ENCODE measurements at places on chromosomes 12 and 14.

- peak; percentile 95 for DNase-seq
These were observed at the start of gene ZFYVE1 for GRCh38 chr14:73026845-73027542. Gene ZFYVE1 (minus strand): TSS chr14:73027106. CDS start chr14:73024508, 2,598 bp downstream.

- DNase-seq: no peak
These were observed 7.8 kb downstream of the RPL36AL start for GRCh38 chr14:49612671-49613070.

DNA sequence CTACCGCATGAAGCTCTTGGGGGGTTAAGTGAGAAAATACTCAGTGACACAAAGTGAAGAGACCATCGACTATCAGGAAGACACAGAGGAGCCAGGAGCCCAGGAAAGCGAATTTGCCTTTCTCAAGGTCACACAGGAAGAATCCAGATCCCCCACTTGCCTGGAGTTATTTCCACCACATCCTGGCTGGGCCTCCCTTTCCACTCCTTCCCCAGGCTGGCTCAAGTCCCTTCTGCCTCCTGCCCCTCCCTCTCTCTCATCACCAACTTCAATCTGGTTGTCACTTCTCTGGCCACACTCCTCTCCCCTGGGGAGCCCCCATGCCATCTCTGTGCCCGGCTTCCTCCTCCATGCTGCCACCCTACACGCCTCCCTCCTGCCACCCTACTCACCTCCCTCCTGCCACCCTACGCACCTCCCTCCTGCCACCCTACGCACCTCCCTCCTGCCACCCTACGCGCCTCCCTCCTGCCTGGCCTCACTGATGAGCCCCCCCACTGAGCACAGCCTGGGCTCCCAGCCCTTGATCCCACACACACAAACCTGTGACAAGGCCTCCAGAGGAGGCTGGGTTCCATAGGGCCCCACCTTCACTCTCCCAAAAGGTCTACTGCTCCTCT is 6.3 kb downstream of the SCNN1A start:
- DNase-seq: no peak

DNA sequence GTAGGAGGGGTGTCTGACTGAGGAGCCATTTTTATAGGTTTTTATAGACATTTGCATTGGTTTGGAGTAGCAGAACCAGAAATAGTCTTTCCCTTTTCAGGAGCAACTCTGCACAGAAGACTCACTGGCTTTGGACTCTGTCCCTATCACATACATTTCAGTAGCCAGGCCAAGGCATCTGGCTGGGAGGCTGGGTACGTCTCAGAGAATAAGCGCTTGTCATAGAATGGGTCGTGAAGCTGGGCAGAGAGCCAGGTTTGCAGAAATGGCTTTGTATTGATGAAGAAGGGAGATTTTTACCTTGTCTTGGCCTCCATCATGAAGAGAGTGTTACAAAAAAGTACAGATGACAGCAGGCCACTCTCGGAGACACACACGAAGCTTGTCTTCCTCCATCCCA is 98.6 kb downstream of the CACNA1C start:
- DNase-seq: no peak

- no peak for DNase-seq
These were observed 390.8 kb downstream of the MED13L start for GRCh38 chr12:115886666-115887065.

- peak; percentile 53 for DNase-seq
These were observed 108.0 kb downstream of the PPM1A start for GRCh38 chr14:60356906-60357550.

GRCh38 chr12:56957229-56958052 is at the start of gene RDH16:
Gene RDH16 (minus strand): TSS chr12:56957608. CDS start chr12:56957462, 146 bp downstream.
- DNase-seq: no peak

DNA sequence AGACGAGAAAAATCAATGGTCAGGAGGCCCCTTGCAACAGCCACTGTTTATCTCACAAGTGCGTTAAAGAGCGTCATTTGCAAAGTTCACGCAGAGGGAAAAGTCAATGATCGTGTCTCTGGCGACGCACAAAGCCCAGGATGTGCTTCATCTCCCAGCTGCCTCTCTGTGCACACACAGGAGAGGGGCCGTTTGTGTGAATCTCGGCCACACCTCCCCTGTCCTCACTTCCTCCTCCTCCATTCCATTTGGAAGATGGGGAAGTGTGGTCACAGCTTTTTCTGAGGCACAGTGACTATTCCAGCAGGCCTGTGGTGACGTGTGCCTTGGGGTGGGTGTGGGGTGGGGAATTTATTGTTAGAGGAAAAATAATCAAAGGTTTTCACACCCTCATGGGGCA is 90.4 kb downstream of the RBM19 start:
- DNase-seq: no peak

- no peak for DNase-seq
These were observed 19.8 kb downstream of the KRT80 start for GRCh38 chr12:52171950-52172512.

GRCh38 chr14:22664261-22664660 is 20.1 kb upstream of the OR6J1 start:
- DNase-seq: no peak

- DNase-seq: no peak
These were observed 54.0 kb upstream of the ATP2B1 start for GRCh38 chr12:89762498-89763170.

GRCh38 chr12:116583129-116583694 is 24.0 kb downstream of the MAP1LC3B2 start:
- no peak for DNase-seq

- DNase-seq: peak; percentile 75
These were observed 1.9 kb downstream of the FAM222A start for GRCh38 chr12:109715310-109716091.

DNA sequence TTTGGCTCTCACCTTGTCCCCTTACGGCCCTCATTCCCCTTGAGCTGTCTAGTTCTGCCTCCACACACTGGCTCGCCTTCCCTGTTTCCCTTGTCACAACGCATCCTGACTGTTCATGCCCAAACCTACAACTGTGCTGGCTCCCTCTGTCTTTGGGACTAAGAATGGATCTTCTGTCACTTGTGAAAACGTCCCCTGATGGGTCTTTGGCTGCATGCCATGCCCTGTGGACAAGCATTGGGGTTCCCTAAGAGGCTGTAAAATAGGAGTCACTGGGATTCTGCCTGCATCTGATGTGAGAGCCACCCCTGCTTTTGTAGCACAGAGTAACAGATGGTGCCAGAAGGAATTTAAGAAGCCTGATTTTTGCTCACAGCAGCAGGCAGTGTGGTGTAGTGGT is 285.3 kb upstream of the CRY1 start:
- no peak for DNase-seq

- no peak for DNase-seq
These were observed 71.7 kb upstream of the GPATCH2L start for GRCh38 chr14:76080025-76080424.

- peak; percentile 90 for DNase-seq
These were observed 43.0 kb upstream of the TSPAN9 start for GRCh38 chr12:3034067-3034750.

GRCh38 chr12:125540580-125541204 is 475.5 kb downstream of the AACS start:
- DNase-seq: no peak

DNA sequence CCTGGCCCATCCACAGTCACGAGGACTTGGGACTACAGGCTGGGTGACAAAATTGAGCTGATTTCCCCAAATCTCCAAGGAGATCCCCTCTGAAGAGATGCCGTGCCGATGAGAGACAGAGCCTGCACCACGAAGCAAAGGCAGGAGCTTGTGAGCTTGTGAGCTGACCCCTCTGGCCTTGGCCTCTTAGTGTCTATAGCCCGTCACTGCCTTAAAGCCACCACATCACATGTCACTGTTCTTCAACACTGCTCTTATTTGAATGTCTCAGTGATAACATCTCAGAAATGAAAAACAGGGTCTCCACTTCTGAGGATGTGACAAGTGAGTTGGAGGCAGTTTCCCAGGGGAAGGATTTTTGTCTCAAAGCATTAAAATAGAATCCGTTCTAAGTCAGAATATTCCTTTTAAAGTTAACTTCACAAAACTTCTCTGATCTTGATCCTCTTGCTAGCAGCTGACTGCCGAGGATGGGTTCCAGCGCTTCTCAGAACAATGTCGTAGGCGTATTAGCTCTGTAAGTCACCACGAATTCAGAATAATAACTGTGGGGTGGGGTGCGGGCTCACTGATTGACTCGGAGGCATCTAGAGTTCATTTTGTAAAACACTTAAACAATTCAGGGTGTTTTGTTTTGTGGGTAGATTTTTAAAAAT is 37.5 kb downstream of the CHST11 start:
- no peak for DNase-seq

- DNase-seq: no peak
These were observed 107.5 kb downstream of the ADGRD1 start for GRCh38 chr12:131061041-131061806.
